ENCODE measurements at places on chromosomes 5 and 9.

DNA sequence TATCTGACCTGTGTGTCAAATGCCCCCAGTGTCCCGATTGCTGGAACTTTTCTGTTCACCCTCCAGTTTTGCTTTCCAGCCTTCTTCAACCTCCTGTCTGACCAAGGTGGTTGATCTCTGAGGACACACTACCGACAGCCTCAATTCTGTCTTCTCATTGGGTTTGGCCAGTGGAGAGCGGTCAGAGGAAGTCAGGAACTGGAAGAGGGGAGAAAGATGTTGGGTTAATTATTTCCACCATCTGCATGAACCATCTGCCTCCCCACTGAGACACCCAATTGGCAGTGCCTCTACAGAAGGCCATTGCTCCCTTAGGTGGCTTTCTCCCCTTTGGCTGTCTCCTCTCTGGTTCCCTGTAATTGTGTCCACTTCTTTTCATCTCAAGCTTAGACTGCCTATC lies 154.3 kb upstream of the RAI14 start:
- no peak for DNase-seq

DNA sequence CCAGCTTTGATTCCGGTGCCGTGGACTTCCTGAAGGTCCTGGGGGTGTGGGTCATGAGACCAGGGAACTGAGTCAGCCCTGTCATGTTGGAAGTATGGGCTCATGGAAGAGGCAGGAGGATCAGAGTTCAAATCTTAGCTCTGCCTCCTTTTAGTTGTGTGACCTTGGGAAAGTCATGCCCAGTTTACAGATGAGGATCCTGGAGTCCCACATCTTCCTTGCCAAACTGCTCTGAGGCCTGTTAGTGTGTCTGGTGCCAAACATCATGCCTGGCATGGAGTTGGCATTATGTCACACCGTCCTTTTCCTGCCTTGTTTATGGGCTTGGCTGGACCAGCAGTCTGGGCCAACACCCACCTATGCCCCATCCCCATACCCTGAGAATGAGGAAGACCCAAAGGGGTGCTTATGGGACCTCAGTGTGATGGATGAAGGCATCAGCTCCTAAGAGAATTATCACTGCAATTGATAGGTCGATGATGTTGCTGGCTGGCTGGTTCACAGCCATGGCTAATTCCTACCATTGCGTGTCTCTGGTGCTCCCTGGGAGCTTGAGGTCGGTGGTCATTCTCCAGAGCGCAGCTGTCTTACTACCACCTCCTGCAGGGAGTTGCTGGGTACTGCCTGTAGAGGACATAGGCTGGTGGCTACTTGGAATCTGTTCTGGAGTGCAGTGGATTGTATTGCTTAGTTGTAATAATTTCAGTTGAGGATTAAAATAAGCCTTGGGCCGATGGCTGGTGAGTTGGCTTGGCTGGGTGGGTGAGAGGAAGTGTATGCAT lies 140.5 kb upstream of the PITX1 start:
- DNase-seq = no peak

GRCh38 chr9:93122721-93123221 lies 11.3 kb downstream of the NINJ1 start:
- no peak for DNase-seq

DNA sequence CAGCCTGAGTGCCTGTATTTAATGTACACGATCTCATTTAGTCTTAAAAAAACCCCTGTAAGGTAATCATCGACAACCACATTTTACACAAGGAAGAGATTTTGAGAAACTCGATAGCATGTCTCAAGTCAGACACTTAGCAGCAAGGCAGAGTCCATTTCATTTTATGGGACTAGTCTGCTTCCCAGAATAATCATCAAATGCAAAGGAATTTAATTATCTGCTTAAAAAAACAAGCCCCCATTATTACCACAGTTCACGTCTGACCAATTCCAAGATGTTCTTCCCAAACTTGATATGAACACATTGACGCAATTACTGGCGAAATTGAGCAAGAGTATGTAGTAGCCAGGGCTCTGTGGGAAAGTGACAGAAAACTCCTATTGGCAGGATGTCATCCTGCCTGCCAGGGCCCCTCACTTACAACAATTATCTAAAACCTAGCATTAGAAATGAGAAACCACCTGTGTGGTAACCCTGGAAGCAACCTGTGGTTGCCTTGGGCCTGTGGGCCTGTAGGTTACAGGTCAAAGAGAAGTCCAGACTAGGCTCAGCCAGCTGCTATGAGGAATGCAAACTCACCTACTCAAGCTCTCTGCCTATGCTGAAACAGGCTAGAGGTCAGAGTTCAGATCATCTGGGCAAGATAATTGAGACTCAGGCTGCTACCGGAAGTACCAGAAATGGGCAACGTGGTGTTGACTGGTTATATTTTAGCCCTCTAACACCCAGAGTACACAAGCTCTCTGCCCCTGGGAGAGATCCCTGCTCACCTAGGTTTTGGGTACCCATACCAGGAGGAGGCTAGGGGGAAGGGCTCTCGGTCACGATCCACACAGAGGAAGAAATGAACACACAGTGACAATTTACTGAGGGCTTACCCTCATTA lies 1.6 kb downstream of the B4GALT1 start:
- no peak for DNase-seq

- no peak for DNase-seq
These were observed 595 bp upstream of the BTNL9 start for GRCh38 chr5:181039471-181039870.

DNA sequence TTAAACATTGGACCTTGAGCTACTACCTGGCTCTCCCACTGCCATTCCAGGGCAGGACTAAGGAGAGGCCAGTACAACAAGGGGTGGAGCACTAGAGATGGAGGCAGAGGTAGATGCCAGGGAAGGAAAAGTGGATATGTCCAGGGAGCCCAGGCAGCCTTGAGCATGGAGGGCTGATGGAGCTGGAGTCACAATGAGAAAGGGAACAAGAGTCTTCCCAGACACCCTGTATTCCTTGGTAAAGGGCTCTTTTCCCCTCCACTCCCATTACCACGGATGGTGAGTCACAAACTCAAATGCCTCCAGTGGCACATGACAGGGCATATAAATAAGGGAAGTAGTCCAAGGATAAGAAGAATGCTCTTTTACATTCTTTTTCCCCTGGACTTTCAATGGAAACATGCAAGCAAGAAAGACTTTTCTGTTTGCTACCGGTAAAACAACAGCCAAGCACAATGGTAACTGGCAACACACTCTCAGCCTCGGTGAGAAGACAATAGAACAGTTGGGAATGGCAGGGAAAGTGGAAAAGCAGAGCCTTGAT lies 16.7 kb downstream of the ERAP1 start:
- DNase-seq = peak; percentile 66

DNA sequence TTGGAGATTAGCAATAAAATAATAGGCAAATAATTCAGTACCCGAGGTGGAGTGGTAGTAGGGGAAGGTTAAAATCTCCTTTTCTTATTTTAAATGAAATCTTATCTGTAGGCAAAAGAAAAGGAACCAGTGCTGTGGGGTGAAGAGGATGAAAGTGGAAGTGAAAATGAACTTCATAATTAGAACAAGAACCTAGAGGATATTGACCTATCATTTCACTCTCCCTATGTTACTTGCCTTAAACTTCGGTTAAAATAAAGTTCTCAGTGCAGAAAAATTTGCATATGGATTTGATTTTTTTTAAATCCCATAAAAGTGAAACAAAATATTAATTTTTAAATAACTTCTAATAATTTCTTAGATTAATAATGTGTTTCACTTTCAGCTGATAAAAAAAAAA lies 1094.9 kb upstream of the C9orf72 start:
- DNase-seq = no peak

DNA sequence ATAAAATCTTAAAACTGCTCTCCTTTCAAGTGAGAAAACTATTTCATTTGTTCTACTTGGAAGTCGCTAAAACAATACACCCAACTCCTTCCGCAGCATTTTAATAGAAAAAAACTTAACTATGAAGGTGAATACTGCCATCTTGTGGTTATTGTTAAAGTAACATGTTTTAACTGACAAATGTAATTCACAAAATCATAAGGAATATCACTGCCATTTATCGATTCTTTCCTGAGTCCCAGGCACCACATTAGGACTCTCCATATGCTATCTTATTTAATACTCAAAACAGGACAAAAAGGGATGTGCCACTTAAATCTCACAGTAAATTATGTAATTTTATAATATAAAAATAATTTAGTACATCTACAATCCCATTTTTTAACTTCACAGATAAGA lies 130.5 kb upstream of the ITGA1 start:
- peak; percentile 73 for DNase-seq

DNA sequence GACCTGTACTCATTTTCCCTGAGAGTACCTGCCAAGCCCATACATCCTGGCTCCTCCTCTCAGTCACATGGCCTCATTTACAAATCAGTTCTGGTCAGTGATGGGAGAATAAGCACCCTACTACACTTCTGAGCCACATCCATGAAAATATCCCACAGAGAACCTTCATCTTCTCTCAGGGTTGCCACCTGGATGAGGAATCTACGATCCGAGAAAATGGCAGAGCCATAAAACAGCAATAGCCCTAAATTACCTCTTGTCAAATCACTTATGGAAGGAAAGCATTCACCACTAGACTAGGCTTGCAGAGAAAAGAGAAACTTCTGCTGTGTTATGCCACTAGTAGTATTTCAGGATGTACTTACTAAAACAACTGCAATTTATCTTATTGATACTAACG lies 324.8 kb downstream of the BNC2 start:
- DNase-seq = no peak

DNA sequence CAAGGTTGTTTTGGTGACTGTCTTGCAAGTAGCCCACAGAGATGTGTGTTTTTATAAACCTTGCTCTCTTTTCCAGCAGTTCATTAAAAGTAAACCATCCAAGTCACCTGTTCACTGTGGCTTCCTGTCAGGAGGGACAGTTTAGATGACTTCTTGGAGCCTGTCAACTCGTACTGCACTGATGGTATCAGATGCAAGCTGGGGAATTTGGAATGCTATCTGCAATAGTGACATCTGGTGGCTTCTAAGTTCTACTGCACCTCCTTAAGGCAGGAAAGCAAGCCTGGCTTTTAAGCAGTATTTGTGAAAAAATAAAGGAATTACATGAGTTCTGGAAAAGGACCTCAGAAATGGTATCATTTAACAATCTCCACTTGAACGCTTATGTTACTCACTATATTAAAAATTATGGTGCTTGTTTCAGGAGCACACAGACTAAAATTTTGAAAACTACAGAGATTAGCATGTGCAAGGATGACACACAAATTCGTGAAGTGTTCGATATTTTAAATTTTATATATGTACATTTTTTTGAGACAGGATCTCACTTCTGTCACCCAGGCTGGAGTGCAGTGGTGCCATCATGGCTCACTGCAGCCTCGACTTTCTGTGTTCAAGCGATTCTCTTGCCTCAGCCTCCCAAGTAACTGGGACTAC lies 164.0 kb downstream of the TTC39B start:
- DNase-seq = peak; percentile 60

DNA sequence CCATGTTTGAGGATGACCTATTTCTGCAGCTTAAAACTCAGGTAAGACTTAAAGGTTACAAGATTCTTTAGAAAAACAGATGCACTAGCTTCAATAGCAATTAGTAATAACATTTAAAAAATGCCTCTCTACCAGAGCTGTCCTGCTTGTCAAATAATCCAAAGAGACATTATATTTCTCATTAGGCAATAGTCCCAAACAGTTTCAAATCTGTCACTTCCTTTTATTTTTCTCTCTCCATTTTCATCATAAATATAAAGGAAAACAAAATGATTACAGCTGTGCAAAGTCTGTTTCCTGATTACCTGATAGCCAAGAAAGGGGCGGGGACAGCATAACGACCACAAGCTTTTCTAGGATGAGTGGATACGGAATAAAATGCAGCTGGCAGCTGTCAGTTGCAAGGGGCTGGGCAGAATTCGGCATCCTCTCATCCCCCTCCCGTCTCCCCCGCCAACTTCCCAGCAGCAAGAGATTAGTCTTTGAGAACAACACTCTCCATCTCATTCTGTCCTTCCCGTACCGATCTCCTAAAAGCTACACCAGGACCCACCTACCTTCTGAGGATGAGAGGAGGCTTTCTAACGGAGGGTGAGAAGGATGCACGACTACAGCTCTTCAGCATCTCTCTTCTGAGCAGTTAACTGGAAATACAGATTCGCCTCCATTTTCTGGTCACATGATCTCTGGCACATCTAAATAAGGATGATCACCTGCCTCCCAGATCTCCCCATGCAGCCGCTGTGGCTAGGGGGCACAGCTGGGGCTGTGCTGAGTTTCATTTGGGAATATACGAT lies 72.5 kb upstream of the PCA3 start:
- peak; percentile 72 for DNase-seq

GRCh38 chr5:94830520-94830919 lies 212.1 kb downstream of the SLF1 start:
- peak; percentile 10 for DNase-seq

- peak; percentile 21 for DNase-seq
These were observed 10.1 kb downstream of the EEIG1 start for GRCh38 chr9:127970401-127971313.

DNA sequence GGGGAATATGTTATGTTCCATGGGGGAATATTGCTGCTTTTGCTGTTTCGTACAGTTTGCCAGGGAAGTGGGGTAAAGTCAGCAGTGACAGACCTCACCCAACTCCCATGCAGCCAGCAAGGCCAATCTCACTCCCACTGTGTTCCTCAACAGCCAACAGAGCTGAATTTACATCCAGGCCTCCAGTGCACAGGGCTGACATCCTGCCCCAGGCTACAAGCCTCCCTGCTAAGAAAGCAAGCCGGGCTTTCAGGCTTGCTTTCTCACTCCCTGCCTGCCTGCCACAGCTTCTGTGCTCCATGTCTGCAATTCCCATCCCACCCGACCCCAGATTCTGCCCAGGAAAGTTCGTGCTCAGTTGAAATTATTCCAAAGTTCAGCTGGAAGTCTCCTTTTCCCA lies 25.5 kb upstream of the SNCAIP start:
- DNase-seq = no peak

GRCh38 chr9:89363921-89364665 lies 45.8 kb downstream of the SECISBP2 start:
- no peak for DNase-seq

DNA sequence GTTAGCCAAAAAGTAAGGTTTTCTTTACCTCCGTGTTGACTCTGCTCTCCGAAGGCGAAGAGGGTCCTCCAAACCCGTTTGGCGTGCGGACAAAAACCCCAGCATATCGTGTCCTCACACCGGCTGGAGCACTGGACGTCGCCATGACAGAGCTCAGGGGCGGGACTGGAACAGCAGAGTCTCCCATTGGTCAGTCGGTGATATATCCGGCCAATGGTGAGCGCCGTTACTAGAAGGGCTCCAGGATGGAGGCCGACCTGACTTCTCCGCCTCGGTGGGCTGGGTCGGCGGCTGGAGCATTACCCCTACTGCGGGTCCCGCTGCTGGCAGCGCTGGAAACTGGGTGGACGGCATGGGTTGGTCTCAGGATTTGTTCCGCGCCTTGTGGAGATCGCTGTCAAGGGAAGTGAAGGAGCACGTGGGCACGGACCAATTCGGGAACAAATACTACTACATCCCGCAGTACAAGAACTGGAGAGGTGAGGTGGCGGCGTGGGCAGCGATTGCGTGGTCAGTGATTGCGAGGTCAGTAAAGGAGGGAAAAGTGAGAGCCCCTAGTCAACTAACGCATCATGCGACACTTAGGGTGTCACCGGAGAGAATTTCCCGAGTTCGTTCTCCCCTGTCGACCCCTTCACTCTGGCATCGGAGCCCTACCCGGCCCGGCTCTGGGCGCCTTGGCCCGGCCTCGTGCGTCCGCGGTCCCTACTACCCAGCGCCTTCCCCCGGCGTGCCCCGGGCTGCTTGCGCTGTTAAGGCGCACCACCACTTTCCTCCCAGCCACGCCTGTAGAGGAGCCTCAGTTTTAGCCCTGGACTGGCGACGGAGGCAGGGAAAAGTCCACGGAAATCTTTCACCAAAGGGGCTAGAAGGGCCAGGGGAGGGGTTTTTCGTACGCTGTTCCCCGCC lies at the start of the genes ERCC8 and NDUFAF2:
ERCC8 (minus strand) TSS at position 167 of the 909 bp plus-strand sequence; CDS start at position 105, 62 bp downstream.
NDUFAF2 (plus strand) TSS at position 302 of the 909 bp plus-strand sequence; CDS start at position 353, 51 bp downstream.
- DNase-seq = peak; percentile 95

- peak; percentile 72 for DNase-seq
These were observed 118.3 kb downstream of the SLC1A3 start for GRCh38 chr5:36724467-36725332.

Measured in pons (tissue), 1 donor.